Globus pallidus (tissue), 1 donor: ENCODE measurements at places on chromosomes 3 and 15.

DNA sequence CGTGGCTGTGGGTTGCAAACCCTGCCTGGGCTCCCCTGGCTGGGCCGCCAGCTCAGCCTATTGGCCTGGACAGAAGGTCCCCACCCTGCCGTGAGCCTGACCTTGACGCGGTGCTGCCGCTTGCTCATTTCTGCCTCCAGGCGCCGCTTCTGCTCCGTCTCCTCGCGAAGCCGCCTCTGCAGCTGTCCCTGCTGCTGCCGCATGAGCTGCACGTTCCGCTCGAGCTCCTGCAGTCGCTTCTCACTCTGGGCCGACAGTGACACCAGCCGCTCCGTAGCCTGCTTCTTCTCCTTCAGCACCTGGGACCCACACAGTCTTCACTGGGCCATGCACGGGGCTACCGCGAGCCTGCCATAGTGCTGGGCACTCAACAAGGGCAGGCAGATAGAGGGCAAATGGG, 21.7 kb downstream of the KIF7 start:
- DNase-seq: no peak

- no peak for DNase-seq
These were observed 71.9 kb downstream of the MGLL start for GRCh38 chr3:127750226-127751031.

DNA sequence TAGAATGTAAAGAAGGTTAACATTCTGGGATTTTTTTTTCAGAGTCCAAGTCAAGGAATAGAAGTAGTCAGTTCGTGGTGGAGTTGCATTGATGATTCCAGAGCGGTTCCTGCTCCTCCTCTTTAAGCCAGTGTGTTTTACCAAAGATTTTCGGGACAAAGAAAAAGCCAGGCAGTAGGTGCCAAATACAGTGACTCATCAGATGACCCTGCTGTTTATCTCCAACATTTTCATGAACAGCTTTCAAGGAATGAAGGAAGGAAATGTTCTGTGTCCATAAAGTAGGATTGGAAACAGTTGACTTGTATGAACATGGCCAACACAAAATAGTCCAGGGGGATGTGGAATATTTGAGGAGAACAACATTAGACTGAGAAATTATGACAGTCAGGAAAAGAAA, 142.4 kb upstream of the TMC3 start:
- DNase-seq: no peak

GRCh38 chr15:93987068-93987467, 244.3 kb upstream of the MCTP2 start:
- no peak for DNase-seq

DNA sequence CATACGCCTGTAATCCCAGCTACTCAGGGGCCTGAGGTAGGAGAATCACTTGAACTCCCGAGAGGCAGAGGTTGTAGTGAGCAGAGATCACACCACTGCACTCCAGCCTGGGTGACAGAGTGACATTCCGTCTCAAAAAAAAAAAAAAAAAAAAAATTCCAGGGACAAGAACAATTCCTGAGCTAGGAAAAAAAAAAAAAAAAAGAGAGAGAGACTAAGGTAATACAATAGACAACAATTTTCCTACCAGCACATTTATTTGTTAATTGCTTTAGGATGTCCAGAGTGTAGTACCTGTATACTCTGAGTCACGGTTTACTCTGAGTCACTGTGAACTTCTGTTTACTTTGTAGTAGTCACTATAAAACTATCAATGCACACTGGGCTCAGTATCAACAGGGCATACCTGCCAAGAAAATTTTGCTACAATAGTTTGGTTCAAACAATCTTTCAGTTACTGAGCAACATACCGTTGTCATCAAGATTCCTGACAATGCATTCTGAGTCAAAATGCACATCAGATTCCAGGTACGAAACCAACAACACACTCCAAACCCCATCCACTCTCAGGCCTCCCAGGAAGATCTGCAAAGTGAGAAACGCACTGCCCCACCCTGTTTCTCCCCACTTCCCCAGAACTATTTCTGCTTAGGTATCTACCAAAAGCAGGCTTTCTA, 28.3 kb downstream of the IGF2BP2 start:
- no peak for DNase-seq
